CD14-positive monocyte (primary cell): ENCODE measurements at places on chromosomes 3 and 15.

GRCh38 chr15:25771338-25771706 is 91.8 kb downstream of the ATP10A start:
- DNase-seq: no peak

DNA sequence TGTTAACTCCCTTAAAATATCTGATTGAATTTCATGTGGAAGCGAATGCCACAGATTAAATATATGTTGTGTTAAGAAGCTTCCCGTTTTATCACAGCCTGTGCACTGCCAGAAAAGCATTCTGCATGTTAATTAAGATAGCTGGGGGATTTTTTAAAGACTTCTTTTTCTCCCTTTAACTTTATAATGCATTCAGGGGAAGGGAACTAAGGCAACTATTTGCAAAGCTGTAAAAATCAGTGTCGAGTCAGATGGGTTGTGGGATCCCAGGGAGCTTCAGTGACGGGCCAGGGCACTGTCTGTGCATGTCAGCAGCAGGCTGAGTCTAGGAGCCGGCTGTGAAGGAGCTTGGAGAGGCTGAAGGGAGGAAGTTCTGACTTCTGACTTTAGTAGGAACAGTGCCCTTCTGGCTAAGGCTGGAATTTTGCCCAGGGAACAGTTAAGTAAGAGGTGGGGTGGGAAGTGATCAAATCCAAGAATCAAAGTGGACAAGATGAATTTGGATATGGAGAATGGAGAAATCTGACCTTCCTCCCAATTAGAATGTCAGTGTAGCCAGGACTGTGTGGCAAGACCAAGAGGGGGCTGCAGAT is 77.7 kb downstream of the ABHD5 start:
- DNase-seq: no peak

- no peak for DNase-seq
Observed at GRCh38 chr3:172929451-172929850, 178.9 kb downstream of the ECT2 start.

GRCh38 chr3:104214277-104214676 is 1152.4 kb upstream of the ALCAM start:
- no peak for DNase-seq

DNA sequence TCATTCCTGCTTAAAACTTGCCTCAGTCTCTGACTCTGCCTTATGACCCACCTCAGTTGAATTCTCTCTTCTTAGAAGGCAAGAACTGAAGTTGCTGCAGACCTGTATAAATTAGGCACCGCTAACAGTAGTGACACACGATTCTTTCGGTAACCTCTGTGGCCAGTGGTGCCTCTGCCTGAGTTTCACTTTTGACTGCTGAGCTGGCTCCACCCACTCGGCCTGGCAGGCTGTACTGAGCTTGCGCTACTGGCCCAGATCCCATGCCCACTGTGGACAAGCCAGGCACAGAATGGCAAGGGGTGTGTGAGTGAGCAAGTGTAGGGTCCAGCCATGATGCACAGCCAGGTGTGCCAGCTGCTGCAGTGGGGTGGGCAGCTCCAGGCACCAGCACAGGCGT is 19.1 kb upstream of the EIF1B start:
- DNase-seq: no peak

GRCh38 chr3:23051240-23052140 is 151.6 kb upstream of the UBE2E2 start:
- DNase-seq: no peak

DNA sequence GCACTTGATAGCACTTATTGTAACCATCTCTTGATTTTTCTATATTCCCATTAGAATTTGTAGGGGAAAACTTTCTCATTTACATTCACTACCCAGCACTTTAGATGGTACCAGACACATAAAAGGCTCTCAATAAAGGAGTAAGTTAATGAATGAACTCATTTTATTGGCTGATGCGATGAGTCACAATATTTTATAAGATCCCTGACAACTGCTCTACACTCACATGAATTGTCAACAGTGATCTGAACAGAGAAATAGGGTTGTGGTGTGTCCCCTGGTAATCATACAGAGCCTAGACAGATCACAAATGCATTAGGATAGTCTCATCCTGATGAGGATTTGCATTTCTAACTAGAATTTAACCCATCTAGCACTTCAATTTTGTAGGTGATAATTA is 567.6 kb upstream of the ARPP21 start:
- DNase-seq: no peak

DNA sequence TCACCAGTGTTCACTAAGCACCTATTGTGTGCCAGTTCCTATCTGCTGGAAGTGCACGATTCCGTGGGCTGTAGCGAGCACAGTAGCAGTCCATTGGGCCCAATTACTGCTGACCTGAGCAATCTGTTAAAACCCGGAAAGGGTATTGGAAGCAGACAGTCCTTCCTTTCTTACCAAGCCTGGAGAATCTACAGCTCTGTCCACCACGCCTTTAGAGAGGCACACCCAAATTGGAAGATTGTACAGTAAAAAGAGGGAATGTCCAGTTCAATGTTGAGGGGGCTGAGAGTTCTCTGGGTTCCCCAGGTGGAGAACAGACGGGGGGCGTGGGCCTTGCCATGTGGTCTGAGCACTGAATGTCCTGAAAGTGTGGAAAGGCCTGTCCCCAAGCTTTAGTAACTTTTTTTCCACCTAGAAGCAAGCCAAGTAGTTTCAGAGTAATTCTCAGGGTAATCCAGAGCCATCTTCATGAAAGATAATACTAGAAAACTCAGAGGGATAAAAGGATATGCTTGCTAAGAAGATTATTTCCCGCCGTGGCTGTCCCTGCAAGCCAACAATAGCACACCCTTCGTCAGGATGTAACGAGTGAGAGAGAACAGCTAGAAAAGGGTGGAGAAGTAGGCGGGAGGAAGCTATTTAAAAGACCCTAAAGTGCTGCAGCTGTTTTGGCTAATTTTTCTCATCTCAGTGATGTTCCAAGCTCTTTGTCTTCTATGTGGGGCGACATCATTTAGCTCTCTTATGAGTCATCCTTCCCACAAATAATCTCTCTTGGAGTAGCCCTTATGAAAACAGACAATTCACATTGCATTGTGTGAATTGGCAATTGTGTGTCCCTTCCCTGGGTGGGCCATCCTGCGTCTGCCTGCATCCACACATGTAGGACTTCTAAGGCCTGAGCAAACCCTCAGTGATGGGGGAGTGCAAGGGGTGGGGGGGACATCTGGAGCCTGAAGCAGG is 181.0 kb downstream of the ATG7 start:
- DNase-seq: no peak

DNA sequence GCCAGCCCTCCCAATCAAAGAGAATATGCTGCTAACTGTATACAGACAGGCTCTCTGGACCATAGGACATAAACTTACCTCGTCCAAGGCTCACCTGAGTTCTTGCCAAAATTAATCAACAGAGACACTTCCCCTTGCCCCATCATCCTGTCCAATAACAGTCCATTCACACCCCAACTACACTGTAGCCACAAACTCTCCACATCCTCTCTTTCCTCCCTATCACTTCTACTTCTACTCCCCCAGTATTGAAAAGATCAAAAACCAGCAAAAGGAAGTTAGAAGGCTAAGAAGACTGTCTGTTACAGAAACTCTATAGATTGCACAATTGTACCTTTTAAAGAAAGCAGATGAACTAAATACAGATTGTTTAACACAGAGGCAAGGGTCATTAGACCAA is 133.5 kb upstream of the STT3B start:
- DNase-seq: no peak

GRCh38 chr15:71379893-71380292 is 264.6 kb downstream of the THSD4 start:
- DNase-seq: no peak

DNA sequence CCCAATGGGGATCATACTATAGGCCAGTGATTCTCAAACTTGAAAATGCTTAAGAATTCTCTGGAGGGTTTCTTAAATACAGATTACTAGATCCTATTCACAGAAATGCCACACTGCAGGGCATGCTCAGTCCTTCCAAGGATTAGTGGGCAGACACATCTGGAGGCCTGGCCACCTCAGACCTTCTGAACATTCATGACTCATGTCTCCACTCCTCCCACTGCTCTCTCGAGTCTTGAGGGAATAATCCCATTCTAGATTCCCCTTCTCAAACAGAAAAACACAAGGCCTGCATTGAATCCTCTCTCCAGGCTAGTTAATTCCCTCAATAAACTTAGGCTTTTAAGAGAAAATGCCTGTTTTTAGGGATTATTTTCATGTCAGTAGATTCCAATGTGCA is 22.1 kb downstream of the ZNF621 start:
- no peak for DNase-seq

DNA sequence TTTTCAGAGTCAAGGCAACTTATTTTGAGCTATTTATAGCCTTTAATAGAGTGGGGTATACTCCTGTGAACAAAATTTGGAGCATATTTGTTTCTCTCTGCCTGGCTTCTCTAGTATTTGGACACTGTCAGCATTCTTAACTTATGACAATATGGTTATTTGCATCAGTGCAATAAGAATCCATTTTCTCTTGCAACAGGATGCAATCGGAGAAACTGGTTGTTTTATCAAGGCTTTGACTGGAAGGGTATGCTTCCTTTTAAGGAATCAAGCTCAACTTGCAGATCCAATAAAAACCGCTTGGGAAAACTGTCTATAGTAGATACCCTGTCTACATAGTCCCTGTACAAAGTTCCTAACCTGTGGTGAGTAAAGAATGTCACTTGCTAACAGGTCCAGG is 106.7 kb downstream of the DPH6 start:
- no peak for DNase-seq

GRCh38 chr15:25183581-25184251 is 228.9 kb downstream of the SNRPN start:
- DNase-seq: no peak

DNA sequence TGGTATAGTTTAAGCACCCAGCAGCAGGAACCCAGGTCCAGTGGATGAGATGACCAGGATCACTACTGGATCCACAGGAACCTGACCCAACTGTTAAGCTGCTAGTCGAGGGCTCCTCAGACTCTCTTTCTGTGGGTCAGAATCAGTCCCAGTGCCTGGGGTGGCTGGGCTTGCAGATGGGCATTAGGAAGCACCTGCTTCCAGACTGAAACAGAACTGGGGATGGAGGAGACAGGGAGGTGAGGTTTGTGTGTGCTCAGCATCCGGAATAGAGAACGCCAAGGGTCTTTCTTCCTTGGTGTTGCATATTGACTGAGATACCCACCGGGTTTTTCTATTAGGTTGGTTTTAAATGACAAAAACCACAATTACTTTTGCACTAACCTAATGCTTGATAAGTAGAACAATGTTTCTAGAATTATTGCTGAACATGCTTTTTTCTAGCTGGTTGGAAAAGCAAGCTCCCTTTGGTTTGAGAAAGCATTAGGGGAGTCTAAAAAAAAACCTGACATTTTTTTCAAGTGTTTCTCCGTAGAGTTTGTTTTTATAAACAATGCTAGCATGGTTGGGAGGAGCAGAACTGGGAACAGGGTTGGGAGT is 779 bp downstream of the ST3GAL6 start:
- no peak for DNase-seq

- DNase-seq: no peak
Observed at GRCh38 chr3:123272547-123272946, 70.8 kb downstream of the SEC22A start.
